ENCODE measurements at places on chromosomes 5 and 9.

DNA sequence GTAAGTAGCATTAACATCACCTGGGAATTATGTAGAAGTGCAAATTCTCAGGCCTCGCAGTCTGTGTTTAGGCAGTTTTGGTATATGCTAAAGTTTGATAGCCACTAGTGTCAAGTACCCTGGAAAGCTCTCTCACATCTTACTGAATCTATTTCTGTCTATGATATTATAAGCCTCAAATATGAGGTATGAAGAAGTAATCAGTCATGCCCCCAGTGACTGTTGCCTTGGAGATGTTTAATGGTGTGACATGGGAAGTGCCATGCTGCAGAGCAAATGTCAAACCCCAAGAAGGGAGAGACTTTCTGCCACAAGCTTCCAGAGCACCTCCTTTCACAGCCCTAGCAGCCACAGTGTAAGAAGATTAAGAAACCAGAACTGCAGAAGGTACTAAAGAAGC, 9.8 kb upstream of the PDE8B start:
- no peak for DNase-seq

DNA sequence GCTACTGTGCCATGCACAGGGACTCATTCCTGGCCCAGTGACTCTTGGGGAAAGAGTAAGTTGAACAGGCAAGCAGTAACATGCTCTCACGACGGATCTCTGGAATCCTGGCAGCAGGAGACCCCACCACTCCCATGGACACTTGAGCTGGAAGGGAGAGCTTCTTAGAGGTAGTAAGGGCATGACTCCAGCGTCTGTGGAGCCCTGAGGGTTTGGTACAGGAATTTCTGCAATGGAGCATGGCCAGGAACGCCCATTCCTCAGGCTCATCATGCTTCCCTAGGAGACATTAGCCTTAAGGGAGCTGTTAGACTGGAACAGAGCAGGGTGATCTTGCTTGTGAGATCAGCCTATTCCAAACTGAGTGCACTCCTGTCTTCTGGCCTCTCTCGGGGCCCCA, 212.9 kb downstream of the MAT2B start:
- DNase-seq = no peak

GRCh38 chr9:131656356-131657036, 83.4 kb downstream of the RAPGEF1 start:
- no peak for DNase-seq

- no peak for DNase-seq
These were observed 88.4 kb upstream of the SH3PXD2B start for GRCh38 chr5:172542651-172543131.

DNA sequence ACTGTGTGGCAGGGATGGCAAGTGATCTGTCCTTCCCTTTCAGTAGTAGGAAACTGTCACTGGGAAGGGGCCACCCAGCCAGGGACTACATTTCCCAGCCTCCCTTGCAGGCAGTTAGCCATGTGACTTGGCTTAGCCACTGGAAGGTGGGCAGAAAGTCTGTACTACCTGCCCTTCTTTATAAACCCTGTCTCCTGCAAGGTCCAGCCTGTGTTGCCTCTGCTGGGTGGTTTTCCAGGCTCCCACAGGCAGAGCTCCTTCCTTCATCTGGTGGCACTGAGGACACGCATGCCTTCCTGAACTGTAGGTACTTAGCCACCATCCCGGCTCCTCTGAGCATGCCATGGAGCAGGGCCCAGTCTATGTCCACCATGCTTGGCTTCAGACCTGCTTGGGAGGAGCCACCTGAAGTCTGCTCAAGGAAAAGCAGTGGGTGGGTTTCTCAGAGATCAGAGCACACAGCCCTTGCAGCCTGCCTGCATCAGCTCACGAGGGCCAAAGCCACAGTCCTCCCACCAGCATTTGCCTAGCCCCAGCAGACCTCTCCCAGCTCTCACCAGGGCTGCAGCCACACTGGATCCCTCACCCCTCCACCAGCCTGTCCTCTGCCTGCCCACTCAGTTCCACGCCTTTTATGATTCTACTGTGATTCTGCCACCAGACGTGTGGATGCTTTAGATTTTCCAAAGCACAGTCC, 16.7 kb upstream of the SLC25A51 start:
- no peak for DNase-seq

GRCh38 chr5:62812621-62813255, 234.1 kb downstream of the LRRC70 start:
- DNase-seq = no peak

DNA sequence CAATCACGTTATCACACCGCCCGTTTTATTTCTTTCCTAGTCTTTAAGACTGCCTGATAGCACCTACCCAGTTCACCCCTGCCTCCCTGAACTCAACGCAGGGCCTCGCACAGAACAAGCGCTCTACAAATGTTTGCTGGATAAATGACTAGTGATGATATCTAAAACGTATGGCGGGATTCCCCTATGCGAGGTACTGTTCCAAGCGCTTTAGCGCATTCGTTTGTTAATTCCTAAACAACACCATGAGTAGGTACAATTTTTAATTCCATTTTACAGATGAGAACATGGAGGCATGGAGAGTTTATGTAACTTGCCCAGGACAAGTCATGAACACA, 6.6 kb downstream of the POU4F3 start:
- DNase-seq = no peak

GRCh38 chr5:29882036-29882435, 1311.5 kb upstream of the CDH6 start:
- no peak for DNase-seq

GRCh38 chr9:74742792-74743730, 144.7 kb downstream of the TRPM6 start:
- DNase-seq = no peak

GRCh38 chr9:114109124-114109523, 10.0 kb upstream of the KIF12 start:
- no peak for DNase-seq

DNA sequence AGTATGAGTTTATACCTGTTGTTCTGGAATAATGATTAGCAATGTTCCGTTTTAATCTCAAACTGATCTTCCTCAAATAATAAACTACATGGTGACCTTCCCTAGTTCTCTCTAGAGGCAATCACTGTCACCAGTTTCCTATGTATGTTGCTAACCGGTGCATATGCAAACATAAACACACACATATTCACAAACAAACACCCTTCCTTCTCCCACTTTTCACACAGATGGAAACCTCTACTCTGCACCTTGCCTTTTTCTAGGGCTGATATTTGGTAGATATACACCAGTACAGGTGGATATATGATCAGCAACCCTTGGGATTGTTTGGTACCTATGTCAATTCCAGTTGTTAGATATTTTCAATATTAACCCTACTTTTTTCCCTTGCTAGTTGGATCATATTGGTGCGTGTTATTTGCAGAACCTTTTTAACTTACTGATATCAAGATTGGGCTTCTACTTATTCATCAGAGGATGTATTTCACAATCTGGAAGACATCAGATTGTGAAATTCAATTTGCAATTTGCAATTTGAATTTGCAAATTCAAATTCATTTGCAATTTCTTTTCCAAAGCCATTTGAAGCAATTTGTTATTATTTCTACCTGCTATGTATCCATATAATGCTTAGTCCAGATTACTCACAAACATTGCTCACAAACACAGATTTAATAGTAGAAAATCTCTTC, 12.6 kb downstream of the FYB1 start:
- DNase-seq = no peak

- no peak for DNase-seq
These were observed 35.0 kb downstream of the PRRT1B start for GRCh38 chr9:131580358-131580757.

GRCh38 chr9:136546697-136547501, 1.1 kb upstream of the NOTCH1 start:
- no peak for DNase-seq

GRCh38 chr5:13708906-13709305, 235.6 kb downstream of the DNAH5 start:
- DNase-seq = no peak

GRCh38 chr5:172646716-172647285, 5.7 kb downstream of the NEURL1B start:
- no peak for DNase-seq

GRCh38 chr9:33231623-33231942, 8.4 kb upstream of the SPINK4 start:
- no peak for DNase-seq

GRCh38 chr9:117772960-117773359, 68.8 kb downstream of the TLR4 start:
- no peak for DNase-seq

GRCh38 chr9:127505396-127506116, 54.2 kb downstream of the LRSAM1 start:
- DNase-seq = no peak

- DNase-seq = no peak
These were observed 621 bp downstream of the AK6 start for GRCh38 chr5:69368458-69369339.

DNA sequence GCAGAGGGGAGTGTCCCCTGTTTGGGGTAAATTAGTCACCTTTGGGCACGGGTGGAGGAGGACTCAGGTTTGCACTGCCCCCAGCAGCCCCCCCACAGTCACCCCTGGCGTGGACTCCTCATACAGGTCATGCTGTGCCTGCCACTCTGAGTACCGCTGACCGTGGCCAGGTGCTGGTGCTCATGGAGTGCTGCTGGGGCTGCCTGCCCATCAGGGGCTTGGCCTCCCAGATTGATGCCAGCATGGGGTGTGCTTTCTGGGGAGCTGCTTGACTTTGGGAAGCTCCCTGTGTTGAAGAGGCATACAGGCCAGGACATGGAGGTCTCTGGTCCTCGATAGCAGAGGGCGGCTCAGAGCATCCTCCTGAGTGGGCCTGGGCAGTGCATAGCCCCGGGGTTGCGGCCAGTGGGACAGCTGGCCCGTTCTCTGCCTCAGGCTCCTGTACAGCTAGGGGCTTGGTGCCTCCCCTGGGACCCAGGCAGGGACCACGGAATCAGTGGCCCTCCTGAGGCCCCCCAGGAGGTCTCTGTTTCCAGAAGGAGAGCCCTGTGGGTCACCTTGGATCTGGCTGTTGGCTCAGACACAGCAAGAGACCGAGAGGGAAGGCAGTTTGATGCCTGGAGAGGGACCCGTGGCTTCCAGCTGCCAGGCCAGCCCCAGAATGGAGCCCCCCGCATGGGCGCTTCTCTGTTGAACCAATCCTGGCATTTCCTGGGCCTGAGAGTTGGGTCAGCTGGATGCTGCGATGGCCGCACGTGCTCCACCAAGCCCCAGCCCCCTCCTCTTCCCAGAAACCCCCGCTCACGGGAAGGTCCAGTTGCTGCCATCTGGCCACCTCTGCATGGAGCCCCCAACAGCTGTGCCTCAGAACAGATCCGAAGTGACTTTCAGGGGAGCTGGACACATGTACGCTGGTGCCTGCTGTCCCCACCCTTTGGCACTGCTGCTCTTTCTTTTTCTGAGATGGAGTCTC, 6.1 kb upstream of the AJM1 start:
- no peak for DNase-seq

DNA sequence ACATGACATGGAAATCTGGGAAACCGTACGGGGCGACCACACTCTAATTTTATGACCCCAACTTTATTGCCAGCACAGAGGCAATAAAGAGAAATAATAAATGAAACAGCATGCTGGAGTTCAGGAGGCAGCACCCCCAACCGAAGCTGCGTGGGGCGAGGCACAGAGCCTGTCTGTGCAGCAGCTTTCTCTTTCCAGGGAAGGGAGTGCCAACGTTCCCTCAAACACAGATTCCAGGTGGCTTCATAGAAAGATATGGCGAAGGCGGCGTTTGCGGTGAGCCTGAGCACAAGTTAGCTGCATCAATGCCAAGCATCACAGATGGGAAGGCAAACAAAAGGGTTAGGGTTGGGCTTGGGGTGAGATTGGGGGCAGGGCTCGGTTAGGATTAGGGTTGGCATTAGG, 114.8 kb downstream of the HSD17B3 start:
- no peak for DNase-seq

DNA sequence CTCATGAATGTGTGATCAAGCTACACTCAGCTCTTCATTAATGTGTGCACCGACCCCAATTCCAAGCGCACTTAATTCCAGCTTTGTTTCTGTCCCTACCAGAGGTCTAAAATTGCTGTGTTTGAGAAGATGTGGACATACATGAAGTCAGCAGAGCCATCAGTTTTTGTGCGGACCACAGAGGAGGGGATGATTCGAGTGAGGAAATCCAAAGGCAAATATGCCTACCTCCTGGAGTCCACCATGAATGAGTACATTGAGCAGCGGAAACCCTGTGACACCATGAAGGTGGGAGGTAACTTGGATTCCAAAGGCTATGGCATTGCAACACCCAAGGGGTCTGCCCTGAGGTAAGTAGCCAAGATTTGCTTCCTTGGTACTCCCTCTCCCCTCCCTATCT, 268.6 kb downstream of the FAM114A2 start:
- no peak for DNase-seq

- DNase-seq = no peak
These were observed 277.6 kb upstream of the ADAMTS16 start for GRCh38 chr5:4862500-4862899.

GRCh38 chr9:124829334-124829669, 24.0 kb upstream of the WDR38 start:
- DNase-seq = no peak

DNA sequence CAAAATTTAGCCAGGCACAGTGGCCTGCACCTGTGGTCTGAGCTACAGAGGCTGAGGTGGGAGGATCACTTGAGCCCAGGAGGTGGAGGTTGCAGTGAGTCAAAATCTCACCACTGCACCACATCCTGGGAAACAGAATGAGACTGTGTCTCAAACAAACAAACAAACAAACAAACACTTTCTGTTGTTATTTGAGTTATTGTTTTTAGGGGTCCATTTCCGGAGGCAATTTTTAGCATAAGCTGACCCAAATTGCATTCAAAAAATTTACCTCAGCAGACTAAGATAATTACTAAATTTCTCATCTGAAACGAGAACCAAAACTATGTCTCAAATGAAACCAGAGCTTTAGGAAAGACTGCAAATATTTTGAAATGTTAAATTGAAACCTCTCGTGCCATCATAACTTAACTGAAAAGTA, 1485.1 kb downstream of the EFNA5 start:
- DNase-seq = no peak

DNA sequence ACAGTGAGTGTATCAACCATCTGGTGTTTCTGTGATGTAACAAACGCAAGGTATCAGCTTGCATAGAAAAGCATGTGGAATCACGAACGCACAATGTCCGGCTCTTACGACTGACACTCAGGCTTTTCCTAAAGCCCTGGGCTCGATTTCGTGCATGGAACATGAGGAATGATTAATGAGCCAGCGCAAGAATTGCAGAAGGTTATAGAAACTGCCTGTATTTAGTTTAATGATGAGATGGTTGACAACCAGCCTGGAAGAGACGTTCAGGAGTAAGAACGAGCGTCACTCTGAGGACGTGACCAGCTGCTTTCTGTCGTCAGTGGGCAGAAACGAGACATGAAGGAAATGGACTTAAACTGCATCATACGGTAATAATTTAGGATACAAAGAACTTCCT, 497.6 kb downstream of the IRX1 start:
- no peak for DNase-seq

All from NCI-H1417 treated with DMSO at 0.1 percent for 48 hours (cell line).